Fibroblast of skin of left quadriceps (primary cell): ENCODE measurements at places on chromosomes 3 and 15.

GRCh38 chr15:67176195-67176971, 78.1 kb downstream of the AAGAB start:
- no peak for DNase-seq

GRCh38 chr3:31472479-31473390, 60.0 kb upstream of the STT3B start:
- DNase-seq = no peak

DNA sequence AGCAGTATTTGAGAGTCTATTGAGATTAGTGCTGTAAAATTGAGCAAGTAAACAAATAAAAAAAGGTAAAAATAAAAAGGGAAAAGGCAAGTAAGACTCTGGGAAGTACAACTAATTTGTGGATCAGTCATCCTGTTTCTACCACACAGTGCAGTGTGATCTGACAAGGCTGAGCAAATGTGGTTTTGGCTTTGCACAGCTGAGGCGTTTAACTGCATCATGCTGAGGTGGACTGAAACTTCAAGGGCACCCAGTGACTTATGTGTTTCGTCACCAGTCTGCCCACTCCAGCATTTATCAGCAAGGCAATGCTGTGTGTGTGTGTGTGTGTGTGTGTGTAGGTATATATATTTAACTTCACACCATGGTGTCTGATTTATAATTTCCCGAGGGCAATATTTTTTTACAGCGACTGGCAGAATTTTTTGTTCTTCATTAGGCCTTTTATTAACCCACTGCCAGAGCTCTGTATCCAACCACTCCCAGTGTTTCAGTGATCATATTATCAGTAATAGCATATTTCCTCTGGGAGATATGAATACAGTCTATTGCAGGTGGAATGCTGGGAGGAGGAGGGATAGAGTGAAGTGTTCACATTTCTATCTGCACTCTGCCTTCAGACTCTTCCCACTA, 131.5 kb upstream of the SATB1 start:
- DNase-seq = no peak

- DNase-seq = no peak
These were observed 449.9 kb downstream of the FHIT start for GRCh38 chr3:60801307-60801706.

- no peak for DNase-seq
These were observed 553.4 kb downstream of the ZIC1 start for GRCh38 chr3:147962408-147963164.
